Stimulated activated naive B cell treated with anti-CD40 and anti-IgM and Interleukin-4, amounts not matched to agents 10 μg/mL and 1 μg/mL and 100 μg/mL, for 72 hours (primary cell): ENCODE measurements at places on chromosomes 5 and 9.

- DNase-seq: no peak
Measured at GRCh38 chr5:139092741-139093343, 105.3 kb downstream of the SIL1 start.

- DNase-seq: no peak
Measured at GRCh38 chr5:76766746-76767145, 50.8 kb downstream of the F2R start.

- DNase-seq: no peak
Measured at GRCh38 chr9:26221290-26221689, 543.0 kb upstream of the TUSC1 start.

DNA sequence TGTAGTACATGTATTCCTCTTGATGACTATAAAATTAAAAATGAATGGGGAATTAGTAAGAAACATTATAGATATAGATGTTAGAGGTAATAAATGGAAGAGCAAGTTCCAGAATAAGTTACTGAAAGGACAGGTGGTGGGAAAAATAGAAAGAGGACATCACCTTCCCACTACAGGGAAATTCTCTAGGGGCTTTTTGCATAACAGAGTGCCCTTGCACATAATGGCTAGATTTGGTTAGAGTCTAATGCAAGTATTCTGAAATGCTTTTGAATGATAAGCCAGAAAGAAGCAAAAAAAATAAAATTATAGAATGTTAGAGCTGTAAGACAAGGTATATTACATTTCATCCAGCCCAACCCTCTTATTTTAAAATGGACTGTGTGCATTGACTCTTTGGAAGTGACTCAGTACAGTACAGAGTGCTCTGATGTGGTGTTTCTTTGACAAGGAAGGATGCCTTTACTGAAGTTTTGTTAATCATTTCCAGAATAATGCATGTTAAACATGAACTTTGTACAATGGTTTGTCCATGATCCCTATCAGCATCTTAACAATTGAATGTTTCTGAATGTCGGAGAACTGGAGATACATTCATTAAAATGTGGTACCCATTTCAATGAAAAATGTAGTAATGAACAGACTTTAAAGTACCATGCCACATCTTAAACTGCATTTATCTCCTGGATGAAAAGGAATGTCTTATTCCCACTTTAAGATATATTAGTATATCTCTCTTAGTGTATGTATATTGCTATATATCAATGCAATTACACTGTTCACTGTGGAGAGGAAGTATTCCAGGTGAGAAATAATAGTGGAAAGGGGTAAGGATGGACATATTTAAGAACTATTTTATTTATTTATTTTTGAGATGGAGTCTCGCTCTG, 391.1 kb downstream of the ADGRV1 start:
- DNase-seq: no peak

- no peak for DNase-seq
Measured at GRCh38 chr5:138844812-138845513, 30.2 kb downstream of the LRRTM2 start.

- no peak for DNase-seq
Measured at GRCh38 chr5:14673443-14673842, 8.9 kb downstream of the OTULIN start.

DNA sequence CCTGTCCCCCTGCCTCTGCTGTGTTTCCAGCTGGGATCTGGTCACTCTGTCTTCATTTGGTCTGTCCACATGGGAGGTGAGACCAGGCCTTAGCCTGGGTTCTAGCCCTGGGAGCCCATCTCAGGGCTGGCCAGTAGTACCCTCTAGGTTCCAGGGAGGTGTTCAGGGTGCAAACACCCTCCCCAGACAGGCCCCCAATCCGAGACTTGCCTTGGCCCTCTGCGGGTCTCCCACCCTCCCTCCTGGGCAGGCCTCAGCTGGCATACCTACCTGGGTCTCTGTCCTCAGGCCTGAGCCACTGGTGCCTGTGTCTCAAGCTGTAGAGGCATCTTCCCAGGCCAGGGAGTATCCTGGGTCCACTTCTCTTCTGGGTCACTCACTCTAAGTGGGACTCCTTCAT, 925 bp upstream of the SAPCD2 start:
- no peak for DNase-seq

DNA sequence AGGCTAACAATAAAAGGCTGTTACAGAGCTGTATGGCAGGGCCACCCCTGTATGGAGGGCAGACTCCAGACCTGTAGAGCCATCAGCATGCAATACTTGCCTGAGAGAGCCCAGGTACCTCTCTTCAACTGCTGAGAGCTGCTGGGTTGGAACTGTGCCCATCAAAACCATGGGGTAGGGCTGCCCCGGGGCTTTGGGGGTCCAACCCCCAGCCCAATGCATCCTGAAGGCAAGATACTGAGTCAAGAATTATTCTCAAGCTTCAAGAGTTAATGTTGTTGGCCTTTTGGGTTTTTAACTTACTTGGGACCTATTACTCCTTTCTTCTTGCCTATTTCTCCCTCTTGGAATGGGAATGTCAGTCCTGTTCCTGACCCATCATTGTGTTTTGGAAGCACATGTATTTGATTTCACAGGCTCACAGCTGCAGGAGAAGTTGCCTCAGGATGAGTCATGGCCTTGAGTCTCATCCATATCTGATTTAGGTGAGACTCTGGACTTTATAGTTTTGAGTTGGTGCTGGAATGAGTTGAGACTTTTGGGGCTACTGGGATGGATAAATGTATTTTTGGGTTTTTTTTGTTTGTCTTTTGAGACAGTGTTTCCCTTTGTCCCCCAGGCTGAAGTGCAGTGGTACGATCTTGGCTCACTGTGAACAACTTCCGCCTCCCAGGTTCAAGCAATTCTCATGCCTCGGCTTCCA, 21.0 kb upstream of the CDK7 start:
- DNase-seq: no peak

DNA sequence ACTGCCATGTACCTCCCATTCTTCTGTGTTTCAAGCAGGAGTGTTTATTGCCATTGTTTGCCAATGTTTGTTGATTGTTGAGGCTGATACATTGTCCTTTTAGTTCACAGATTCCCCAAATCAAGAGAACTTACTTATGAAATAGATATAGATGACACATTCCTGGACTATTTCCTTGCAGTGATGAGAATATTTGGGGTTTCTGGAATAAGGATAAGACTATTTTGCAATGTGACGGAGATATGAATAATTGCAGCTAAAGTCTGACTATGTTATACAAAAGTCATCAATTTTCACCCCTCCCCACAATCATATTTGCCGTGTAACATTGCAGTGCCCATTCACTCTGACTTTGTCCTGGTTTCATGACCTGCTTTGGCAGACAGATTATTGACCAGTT, 460.8 kb downstream of the CDH10 start:
- DNase-seq: no peak

- DNase-seq: no peak
Measured at GRCh38 chr5:38806775-38807258, 39.0 kb upstream of the OSMR start.

- DNase-seq: no peak
Measured at GRCh38 chr9:126439402-126439765, 112.8 kb downstream of the MVB12B start.

DNA sequence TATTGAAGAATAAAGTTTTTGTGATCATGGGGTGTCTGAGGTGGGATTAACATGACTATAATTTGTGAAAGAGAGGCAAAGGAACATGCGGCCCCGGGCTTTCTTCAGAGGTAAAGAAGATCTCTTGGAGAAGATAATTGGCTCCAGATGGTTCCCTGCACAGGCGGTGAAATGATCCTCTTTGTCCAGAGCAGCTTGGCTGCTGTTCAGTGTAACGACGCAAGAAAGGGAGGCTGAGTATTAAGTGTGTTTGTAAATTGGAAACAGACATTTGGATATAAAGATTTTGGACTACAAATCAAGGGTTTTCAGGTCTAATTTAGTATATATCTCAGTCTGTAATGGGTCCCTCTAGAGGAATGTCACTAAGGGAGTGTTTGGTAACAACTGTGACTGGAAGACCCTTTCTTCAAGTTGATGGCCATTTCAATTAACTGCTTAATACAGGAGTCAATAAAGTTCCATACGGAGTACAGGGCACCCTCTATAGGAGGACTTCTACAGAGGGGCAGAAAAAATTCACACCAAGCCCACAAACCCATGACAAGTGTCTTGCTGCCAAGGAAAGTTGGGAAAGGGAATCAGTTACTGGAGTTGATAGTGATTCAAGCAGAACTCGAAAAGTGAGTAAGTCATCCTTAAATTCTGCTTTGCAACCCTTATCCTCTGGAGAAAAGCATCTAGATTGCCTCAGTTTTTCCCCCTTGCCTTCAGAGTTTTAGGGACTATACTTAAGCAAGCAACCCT, 4.1 kb downstream of the EQTN start:
- DNase-seq: no peak

GRCh38 chr5:34899066-34899465, 16.2 kb downstream of the RAD1 start:
- DNase-seq: no peak

GRCh38 chr9:88692827-88693226, 157.8 kb downstream of the NXNL2 start:
- no peak for DNase-seq

- no peak for DNase-seq
Measured at GRCh38 chr5:146515473-146516150, 378 bp downstream of the GPR151 start.

DNA sequence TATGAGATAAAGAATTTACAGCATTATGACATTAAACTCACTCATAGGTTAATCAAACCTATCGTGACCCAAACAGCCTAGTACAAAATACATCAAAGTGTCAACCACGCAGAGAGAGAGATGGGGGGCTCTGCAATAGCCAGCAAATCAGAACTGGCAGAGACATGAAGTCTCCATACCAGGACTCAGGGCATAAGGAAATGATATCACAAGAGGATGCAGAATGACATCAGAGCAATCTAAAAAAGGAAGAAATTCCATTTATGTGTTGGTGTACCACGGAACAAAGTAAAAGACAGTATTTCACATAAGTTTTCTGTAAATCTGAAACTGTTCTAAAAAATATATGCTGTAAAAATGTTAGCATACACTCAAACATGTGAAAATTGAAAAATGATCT, 24.6 kb downstream of the BICD2 start:
- no peak for DNase-seq

- no peak for DNase-seq
Measured at GRCh38 chr9:13806714-13807113, 507.2 kb downstream of the NFIB start.

GRCh38 chr9:105054491-105054890, 126.5 kb upstream of the ABCA1 start:
- DNase-seq: no peak

GRCh38 chr5:94932259-94932658, 313.8 kb downstream of the SLF1 start:
- DNase-seq: no peak

DNA sequence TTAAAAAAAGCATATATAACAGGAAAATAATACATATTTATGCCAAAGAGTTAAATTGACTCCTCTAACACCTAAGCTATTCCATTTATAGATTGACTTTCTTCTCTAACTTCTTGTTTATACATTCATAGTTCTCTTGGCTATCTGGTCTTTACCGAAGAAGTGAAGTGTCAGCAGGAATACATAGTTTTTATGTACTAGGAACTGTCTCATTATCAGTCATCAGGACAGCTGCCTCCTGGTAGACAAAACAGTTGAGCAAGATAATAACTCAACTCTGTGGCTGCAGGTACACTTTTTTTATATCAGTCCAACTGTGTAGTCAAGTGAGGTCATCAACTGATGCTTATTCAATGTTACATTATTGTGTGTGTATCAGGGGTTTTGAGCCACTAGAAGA, 1436.0 kb upstream of the NUDT12 start:
- DNase-seq: no peak

GRCh38 chr5:41071975-41072374, 833 bp upstream of the MROH2B start:
- DNase-seq: no peak

GRCh38 chr9:115730845-115731244, 422.7 kb upstream of the PAPPA start:
- DNase-seq: no peak

- no peak for DNase-seq
Measured at GRCh38 chr5:122775550-122776542, 966 bp downstream of the SNX2 start.

DNA sequence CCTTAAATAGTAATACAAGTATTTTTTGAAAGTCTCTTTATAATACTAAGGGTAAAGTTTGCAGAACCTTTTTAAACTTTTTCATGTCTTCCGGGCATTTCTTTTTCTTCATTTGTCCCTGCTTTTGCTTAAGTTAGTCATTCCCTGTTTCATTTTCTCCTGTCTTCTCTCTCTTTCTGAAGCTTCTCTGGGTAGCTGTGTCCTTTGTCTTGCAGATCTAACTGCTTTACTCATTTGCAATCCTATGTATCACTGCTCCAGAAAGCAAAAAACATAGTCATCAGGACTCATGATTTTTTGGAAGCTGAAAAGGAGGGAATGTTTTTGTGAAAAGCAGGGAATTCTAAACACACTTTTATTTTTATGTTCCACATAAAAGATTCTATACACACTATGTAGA, 301.7 kb downstream of the MRPS30 start:
- DNase-seq: no peak

- no peak for DNase-seq
Measured at GRCh38 chr9:114437401-114437893, 49.7 kb upstream of the AKNA start.

DNA sequence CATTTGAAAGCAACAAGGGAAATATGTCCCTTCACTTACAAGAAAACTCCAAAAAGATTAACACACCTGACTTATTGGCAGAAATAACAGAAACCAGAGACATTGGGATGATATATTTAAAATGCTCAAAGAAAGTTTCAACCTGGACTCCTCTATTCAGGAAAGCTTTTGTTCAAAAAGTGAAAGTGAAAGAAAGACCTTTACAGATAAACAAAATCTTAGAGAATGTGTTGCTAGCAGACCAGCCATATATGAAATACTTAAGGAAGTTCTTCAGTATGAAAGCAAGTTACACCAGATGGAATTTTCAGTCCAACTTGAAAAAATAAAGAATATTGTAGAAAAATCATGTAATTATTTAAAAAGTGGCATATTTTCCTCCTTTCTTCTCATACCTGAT, 1075.1 kb downstream of the NR2F1-AS1 start:
- DNase-seq: no peak

DNA sequence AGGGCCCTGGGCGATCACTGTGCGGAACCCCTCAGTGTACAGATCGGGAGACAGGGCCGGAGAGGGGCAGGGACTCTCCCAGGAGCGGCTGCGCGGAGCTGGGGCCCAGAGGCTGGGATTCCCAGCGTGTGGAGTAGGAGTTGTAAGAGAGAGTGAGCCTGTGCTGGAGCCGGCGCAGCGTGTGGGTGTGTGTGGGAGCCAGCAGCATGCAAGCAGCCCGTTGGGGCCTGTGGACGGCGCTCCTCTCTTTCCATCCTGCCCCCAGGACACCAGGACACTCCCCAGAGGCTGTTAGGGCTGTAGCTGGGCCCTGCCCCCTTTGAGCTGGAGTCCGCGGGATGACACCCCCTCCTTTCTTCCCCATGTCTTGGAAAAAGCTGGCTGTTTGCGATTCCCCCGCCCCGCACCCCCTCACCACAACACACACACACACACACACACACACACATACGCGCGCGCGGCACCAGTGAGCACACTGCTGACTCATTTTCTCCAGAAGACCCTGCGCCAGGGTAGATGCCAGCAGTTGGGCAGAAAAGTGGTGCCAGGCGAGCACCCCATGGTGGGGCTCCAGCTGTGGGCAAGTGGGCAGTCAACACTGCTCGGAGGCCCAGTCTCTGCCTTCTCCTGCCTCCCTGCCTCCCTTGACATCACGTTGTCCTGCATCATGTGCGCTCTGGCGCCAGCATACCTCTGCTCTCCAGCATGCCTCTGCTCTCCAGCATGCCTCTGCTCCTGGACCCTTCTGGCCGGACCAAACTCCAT, 1.5 kb downstream of the COL27A1 start:
- no peak for DNase-seq
